ENCODE measurements at places on chromosomes 12 and 14.

GRCh38 chr14:55399852-55400251, 11.8 kb downstream of the ATG14 start:
- no peak for DNase-seq

GRCh38 chr14:34629344-34629656, 648 bp downstream of the SNX6 start:
- no peak for DNase-seq

DNA sequence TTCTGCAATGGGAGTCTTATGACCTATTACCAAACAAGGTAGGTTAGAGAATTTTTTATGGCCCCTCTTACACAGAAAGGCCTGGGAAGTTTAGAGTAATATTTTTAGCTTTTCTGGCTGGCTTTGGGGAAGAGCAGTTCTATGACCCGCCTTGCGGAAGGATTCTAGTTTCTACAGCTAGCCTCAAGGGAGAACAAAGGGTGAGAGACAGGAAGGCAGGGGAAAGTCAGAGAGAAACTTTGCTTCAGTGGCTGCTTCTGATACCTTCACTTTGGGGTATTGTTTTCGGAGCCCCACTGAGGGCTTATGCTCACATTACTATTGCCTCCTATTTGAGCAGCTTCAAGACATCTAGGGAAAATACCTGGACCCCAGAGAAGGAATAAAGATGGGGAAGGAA, 80.7 kb upstream of the NUDT4 start:
- DNase-seq = no peak

DNA sequence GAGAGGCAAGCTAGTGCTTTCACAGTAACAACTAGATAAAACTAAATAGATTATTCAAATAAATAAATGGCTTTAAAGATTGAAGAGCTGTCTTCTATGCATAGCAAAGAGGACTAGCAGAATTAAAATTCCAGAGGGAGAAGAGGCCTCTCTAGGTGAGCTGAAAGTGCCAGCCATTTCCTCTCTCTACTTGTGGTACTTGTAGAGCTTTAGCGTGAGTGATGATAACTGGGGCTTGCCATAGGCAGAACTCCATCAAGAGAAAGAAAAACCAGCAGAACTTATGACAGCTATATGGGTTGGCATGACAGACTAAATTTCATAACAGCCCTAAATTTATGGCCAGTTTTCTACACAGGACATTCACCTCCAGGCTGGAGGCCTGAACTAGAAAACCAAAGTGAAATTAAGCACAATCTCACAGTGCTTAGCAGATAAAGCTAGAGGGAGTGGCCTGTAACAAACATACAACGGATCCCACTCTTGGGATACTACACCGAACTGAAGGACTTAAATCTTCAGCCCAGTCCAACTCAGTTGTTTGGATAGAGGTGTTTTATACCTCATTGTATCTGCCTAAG, 11.0 kb downstream of the SPTLC2 start:
- DNase-seq = no peak

GRCh38 chr14:83707056-83707455, 1822.9 kb upstream of the FLRT2 start:
- no peak for DNase-seq

DNA sequence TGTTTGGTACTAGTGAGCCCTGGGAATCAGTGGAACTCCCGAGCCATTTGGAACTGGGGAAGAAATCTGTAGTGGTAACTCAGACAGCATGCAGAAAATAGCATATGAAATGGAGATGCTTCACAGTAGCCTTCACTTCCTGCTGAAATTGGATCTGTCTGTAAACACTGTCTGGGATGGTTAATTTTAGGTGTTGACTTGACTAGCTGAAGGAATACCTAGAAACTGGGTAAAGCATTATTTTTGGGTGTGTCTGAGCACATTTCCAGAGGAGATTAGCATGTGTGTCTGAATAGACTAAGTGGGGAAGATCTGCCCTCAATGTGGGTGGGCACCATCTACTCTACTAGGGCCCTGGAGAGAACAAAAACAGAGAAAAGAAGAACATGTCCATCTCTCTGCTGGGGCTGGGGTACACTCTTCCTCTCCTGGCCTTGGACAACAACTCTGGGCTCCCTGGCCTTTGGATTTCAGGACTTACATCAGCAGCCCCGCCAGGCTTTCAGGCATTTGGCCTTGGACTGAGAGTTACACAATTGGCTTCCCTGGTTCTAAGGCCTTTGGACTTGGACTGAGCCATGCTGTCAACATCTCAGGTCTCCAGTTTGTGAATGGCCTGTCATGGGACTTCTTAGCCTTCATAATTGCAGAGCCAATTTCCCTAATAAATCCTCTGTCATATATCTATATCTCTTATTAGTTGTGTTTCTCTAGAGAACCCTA, 14.0 kb upstream of the CRADD start:
- no peak for DNase-seq

GRCh38 chr14:55419663-55420062, 8.0 kb upstream of the ATG14 start:
- DNase-seq = no peak

DNA sequence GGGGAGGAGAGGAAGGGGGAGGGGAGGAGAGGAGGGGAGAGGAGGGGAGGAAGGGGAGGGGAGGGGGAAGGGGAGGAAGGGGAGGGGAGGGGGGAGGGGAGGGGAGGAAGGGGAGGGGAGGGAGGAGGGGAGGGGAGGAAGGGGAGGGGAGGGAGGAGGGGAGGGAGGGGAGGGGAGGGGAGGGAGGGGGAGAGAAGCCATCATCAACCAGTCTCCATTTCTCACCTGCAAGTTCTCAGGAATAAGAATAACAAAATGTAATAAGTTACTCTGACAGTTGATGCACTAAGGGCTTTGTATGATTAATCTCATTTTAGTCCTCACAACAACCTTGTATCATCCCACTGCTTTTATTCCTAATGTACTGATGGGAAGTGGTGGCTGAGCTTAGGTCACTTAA, 59.1 kb upstream of the TMEM263 start:
- no peak for DNase-seq

DNA sequence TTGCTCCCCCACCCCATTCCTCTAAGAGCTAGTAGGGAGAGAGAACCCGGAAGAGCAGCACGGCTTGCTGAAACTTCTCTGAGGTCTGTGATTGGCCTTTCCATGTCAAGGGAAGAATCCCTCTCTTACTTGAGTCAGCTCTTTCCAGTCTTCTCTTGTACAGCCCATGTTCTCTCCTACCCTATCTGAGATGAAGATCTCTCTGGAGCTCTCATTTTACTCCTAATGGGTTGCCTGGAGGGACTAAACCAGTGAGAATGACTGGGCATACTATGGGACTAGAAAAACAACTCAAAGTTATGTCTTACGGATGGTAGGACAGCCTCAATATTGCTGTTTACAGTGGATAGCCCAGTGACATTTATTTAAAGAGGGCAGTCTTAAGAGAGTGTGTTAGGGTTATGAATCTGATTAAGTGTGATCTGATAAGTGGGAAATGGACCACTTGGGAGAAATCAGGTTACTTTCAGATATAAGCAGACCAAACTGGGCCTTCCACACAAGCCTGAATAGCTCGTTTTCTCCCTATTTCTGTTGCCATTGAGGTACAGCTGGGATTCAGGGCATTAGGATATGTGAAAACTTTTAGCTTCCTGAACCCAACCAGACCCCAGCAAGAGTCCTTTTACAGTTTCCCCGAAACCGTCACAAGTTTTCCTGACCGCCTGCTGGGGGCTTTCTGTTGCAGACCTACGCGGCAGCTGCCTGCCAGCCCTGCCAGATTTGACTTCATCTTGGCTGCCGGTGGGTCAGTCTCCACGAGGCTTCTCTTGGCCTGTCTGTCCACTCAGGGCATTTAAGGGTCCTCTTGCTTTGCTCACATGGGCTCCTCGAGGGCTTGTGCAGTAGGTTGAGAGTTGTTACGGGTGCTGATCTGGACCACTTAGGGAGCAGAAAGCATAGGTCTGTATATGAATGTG, 16.9 kb downstream of the ETV6 start:
- no peak for DNase-seq

- DNase-seq = no peak
Measured at GRCh38 chr14:57382283-57382682, 8.1 kb upstream of the NAA30 start.

GRCh38 chr12:130880411-130880885, 8.6 kb downstream of the RAN start:
- no peak for DNase-seq

DNA sequence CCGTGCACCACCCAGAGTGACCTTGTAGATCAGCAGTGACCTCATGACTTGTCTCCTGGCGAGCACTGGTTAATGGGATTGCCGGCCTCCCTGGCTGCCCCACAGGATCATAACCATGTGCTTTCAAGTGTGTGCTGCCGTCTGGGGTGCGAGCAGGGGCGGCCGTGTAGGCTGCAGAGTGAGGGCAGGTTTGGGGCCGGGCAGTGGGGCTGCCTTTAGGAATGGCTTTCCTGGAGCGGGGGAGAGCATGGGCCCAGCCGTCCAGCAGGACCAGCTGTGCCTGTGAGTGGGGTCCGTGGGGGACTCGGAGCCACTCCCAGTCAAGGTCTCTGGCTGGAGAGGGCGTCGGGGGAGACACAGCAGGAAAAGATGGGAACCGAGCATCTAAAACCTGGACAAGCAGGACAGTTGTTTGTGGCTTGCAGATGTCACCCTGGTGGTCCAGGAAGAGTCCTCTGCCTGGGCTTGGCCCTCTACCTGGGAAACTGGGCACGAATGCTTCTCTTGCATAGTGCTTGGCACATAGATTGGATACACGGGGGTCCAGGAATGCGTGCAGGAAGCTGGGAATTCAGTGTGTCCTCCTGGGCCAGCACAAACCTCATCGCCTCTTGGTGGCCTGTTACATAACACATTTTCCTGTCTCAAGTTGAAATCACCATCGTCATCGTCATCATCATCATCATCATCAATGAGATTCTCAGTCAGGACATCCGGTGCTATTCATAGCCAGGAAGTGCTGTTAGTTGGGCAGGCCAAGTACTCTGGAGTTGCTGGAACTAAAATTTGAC, 96.0 kb downstream of the ADGRD1 start:
- DNase-seq = no peak

DNA sequence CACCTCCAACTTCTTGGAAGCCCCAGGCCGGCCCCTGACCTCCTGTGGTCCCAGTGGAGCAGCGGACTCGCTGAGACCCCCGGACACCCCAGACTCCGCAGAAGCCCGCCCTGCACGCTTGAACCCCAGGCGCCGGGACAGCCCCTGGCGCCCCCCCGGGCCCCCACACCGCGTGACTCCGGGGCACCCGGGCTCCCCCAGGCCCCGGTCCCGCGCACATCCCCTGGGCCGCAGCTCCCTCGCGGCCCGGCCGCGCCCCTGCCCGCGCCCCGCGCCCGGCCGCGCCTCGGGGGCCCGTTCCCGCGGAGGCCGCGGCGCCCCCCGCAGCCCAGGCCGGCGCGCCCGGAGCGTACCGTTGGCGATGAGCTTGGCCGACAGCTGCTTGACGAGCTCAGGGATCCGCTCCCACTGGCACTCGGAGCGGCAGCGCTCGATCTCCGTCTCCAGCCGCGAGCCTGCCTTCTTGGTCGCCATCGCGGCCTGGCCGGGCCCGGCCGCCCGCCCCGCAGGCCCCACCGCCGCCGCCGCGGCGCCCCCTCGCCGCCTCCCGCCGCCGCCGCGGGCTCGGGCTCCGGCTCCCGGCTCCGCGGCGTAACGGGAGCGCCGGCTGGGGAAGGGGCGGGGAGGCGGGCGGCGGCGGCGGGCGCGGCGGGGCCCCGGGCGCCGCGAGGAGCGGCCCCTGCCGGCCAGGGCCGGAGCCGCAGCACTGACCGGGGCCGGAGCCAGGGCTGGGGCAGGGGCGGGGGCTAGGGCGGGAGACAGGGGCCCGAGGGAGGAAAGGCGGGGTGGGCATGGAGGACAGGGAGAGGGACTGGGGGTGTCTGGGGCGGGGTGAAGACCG, at the start of gene TTC7B:
TTC7B (minus strand) TSS at position 609 of the 841 bp plus-strand sequence; CDS start at position 474, 135 bp downstream.
- no peak for DNase-seq

- DNase-seq = no peak
Measured at GRCh38 chr12:90979019-90979418, 24.0 kb upstream of the CCER1 start.

- no peak for DNase-seq
Measured at GRCh38 chr14:72416892-72417291, 477.0 kb downstream of the DPF3 start.

DNA sequence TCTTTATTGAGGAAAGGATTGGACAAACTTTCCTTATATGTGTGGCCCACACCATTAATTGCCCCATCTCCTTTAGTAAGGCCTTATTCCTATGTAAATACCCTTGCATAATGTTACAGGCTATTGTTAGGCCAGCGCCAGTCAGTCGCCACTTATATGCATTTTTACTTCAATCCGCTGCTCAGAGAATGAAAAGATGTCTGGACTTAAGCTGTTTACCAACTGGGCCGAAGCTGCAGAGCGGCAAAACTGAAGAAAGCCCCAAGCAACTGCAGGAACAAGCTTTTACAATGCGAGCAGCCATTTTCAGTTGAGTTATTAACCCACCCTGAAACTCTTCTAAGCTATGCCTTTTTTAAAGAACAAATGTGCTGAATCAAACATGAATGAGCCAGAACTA, 92.1 kb upstream of the OTX2 start:
- DNase-seq = no peak

- DNase-seq = no peak
Measured at GRCh38 chr14:38789805-38790204, 313.2 kb downstream of the SEC23A start.

DNA sequence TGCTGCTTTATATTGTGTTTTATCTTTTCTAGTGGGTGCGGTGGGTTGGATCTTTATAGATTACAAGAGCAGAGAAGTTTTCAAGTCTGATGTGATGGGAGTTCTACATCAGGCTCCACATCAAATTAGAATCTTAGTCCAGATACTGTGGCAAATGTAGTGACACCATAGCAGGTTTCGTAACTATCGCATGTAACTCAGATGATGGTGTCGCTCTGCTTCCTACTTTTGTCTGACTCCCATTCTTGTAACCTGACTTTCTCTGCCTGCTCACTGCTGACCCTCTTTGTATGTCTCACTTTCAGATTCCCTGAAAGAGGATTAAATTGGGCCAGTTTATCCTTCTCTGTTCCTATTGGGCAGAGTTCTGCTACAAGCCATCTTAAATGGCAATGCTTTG, 22.8 kb upstream of the FBXO34 start:
- DNase-seq = no peak

DNA sequence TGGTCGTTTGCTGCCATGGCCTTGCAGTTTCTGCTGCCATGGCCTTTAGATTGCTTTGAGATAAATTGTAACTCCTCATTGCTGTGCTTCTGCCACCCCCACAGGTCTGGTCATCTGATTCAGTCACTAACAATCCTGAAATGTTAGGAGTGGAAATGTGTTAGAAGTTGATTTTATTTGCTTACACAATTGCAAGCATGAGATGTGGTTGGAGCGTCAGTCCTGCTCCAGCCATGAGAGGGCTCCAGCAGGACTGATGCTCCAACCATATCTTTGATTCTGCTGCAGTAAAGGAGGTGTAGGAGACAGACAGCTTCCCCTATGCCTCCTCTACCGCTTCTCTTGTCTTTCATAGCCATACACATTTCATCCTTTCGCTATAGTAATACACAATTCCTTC, 226.8 kb upstream of the RGS6 start:
- no peak for DNase-seq

GRCh38 chr14:79043194-79043889, 873.2 kb downstream of the NRXN3 start:
- DNase-seq = no peak

GRCh38 chr14:101979666-101980065, 15.3 kb downstream of the DYNC1H1 start:
- DNase-seq = no peak

- no peak for DNase-seq
Measured at GRCh38 chr14:44960146-44960545, 1.6 kb downstream of the KLHL28 start.

GRCh38 chr12:57222286-57223190, 5.9 kb downstream of the NXPH4 start:
- no peak for DNase-seq

- DNase-seq = no peak
Measured at GRCh38 chr14:48792376-48793024, 793.7 kb downstream of the RPS29 start.

GRCh38 chr14:44009642-44010041, 497.4 kb downstream of the FSCB start:
- no peak for DNase-seq
